NCI-H1694 (cell line): ENCODE measurements at places on chromosomes 4 and X.

GRCh38 chr4:127772769-127773671 lies 9.1 kb upstream of the HSPA4L start:
- no peak for DNase-seq

GRCh38 chr4:159204566-159204965 lies 101.7 kb downstream of the RAPGEF2 start:
- DNase-seq = no peak

DNA sequence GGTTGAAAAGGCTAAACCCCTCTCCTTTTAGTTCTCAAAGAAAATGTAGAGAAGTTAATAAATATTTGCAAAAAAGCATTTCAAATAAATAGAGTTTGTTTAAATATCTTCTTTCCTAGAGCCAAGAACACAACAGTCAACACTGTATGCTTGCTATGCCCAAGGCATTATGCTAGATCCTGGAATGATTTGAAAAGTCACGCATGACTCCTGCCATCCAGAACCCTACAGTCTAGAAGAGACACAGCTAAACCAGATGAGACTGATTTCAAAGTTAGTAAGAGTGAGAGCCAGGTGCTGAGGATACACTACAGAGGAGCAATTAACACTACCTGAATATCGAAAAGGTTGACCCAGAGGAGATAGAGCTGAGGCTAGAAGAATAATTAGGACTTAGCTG lies 205.8 kb downstream of the NWD2 start:
- DNase-seq = no peak

GRCh38 chr4:108142870-108143269 lies 25.9 kb downstream of the LEF1 start:
- no peak for DNase-seq

GRCh38 chr4:168059251-168059650 lies 33.1 kb upstream of the ANXA10 start:
- no peak for DNase-seq

DNA sequence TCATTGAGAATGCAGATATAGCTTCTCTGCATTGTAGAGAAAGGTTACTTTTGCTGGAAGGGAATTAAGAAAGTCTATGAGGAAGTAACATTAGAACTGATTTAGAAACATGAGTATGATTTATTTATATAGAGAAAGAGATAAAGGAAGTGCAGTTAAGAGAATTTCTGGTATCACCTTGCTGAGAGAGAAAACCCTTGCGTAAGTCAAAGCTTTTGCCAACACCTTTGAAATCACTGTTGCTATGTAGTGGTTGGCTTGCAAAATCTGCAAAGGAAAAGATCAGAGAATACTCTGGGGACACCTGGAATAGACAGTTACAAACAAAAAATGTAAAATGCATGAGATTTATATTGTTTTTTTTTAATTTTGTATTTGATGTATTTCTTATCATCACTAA lies 137.3 kb upstream of the RXFP1 start:
- no peak for DNase-seq

DNA sequence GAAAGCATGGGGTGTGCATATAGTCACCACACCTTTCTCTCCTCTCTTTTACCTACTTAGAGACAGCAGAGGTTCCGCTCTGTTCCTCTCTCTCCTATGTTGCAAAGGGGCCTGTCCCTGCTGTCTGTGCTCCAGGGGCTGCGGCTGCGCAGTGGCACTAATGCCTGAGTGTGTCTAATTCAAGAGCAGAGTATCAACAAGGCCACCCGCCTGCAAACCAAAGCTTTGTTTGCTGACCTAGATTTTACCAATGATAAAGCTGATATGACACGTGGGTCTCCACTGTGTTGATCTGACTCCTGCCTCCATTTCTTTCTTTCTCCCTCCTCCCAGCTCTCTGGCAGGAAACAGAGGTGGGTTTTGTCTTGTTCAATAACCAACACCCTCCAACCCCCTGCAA lies 74.9 kb downstream of the NSG1 start:
- DNase-seq = no peak

DNA sequence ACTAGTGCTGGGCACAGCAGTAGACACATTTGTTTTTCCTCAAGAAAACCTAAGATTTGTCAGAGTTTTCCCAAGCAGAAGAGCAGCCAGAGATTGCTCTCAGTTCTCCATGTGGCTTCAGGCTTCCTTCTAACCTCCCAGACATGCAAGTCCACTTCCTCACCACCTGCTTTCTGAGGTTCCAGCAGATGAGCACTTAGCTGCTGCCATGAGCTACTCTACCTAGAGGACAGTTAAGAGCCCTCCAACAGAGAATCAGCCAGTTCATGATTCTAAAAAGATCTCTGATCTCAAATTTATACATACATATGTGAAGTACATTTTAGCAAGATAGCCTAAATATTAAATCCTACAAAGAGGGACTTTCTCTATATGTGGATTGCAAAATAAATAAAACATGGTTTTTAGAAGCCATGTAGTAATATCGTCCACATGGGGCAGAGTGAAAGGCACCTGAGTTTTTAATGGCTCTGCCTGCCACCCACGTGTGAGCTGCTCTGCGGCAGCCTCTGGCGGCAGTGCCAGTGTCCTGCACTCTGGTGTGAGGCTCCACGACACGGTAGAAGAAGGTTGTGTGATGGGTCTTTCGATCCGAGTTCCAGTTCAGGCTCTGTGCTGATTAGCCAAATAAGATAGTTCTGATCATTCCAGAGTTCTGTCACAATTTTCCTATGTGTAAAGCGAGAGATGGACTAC lies 10.3 kb downstream of the CYP4V2 start:
- peak; percentile 1 for DNase-seq

- no peak for DNase-seq
Observed at GRCh38 chr4:98363431-98363830, 102.2 kb downstream of the RAP1GDS1 start.

GRCh38 chr4:146381263-146381872 lies 140.4 kb downstream of the SLC10A7 start:
- DNase-seq = no peak

DNA sequence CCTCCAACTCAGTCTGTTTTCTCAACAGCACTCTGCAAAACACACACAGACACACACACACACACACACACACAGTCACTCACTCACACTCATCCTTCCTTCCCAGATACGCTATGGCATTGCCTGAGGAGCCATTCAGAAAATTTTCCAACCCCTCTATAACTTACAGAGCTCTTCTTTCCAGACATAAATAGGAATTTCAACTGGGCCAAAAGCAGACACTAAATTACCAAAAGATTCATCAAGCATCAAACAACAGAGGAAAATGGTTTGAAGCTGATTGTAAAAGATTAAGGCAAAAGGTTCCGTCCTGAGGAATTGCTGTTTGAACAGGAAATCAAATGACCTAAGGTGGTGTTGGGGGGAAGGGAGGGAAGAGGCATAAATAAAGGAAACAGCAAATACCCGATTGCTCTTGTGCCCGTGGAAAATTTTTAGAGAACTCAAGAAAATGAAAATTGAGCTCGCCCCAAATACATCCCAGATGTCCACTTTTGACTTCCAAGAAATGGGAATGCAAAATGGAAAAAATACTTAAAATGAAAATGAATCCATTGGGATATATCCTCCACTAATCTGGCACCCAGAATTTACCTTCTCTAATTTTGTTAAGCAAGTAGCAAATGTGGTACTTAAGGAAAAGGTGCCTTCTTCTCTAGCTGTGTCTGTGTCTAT lies 183.6 kb downstream of the QDPR start:
- no peak for DNase-seq

DNA sequence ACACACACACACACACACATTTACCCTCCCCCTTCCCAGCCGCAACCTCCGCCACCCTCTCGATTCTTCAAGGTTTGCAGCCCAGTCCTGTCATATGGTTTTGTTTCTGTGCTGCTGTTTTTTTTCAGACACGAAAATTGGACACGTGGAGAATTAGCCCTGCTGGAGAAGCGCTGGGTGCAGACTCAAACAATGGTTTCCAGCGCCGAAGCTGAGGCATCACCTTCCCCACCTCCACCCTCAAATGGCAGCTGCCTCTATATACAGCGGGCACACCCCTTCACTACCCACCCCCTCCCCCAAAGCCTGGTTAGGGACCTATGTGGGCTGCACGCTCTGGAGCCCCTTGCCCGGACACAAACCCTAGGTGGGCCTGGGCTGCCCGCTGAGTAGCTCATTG lies 87.9 kb downstream of the BCOR start:
- no peak for DNase-seq

DNA sequence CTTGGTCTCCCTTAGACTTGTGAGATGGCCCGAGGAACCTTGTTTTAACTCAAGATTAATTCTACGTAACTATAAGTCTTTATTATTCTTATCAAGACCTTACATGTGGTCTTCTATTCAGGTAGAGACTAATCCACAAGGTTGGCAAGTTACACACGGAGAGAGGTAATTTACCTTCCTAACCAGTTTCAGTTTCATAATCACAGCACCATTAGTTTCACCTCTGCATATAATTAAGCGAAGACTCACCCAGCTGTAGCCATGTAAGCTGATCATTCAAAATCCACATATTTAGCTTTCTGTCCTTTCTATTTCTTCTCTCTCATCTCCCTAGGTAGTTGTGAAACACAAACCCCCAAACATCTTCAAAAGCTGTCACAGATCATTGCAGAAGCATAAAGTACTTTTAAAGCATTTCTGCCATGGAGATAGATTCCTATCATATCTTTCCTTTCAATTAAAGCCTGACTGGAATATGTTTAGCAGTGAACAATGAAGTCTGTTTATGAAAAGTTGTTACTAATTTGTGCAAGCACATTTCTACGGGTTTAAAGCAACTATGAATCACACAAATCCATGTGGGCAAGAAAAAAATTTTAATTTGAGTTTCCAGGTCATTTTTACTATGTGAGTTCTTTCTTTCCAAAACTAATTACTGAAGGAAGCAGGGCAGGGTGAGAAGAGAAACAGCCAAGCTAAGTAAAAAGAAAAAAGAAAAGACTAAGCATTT lies 78.5 kb downstream of the BTC start:
- no peak for DNase-seq

- no peak for DNase-seq
Observed at GRCh38 chrX:96147681-96148080, 537.0 kb upstream of the DIAPH2 start.

DNA sequence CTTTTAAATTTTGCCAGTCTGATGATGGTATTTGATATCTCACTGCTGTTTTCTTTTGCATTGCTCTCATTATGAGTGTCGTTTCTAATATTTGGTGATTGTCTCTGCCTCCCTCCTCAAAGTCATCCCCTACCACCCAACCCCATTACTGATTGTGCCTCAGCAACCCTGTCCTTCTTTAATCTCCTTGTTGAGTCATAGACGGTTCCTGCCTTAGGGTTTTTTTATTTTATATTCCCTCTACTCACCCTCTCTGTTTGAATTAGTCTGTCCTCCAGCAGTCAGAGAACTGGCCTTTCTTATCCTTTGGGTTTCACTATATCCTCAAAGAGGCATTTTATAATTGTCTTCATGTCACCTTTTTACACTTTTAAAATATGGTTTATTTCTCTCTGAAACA lies 409.3 kb upstream of the CPEB2 start:
- no peak for DNase-seq

DNA sequence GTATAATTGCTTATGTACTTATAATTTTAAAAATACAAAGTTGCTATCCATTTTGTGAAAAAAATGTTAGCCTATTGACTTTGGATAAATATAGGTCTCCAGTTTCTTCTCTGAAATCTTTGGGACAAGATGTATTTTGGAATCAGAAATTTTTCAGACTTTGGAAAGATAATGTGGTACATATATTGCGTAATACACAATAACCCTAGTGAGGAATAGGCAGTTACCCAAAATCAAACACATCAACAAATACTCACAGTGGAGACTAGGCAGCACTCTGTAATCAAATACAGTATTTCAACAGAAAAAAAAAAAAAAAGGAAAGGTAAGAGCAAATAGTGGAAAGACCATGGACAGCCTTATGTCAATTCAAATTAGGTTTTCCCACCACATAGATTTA lies 796.8 kb downstream of the ADGRL3 start:
- DNase-seq = no peak

DNA sequence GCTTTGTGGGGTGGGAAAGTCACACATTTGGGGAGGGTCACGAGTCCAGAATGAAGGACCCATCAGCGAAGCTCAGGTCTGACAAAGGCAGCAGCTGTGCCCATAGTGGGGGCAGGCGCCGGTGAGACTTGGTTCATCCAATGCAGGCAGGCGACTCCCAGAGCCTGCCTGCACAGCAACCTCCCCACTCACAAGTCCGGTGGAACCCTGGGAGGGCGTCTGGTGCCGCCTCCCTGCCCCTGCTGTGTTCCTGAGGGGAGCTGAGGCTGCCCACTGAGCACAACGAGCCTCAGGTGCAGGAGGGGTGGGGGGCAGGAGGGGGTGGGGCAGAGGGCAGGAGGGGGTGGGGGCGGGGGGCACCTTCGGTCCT lies 13.7 kb downstream of the LRPAP1 start:
- DNase-seq = no peak

GRCh38 chr4:99485212-99485611 lies 25.6 kb upstream of the C4orf17 start:
- DNase-seq = no peak

DNA sequence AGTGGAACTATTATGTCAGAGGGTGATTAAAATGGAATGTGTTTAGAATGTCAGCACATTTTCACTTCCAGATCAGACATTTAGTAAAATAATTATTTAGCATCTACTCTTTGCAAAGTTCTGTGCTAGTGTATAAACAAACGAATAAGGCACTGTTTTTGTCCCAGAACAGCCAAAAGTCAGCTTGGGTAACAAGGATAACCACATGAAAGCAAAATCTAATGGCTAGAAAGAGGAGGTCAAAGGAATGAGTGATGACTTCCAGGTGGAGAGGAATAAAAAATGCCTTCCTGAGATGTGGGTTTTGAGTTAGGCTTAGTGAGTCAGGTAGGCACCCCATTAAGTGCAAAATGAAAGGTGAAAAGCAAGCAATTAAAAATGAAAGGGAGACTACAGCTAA lies 112.6 kb downstream of the ATP10D start:
- no peak for DNase-seq

DNA sequence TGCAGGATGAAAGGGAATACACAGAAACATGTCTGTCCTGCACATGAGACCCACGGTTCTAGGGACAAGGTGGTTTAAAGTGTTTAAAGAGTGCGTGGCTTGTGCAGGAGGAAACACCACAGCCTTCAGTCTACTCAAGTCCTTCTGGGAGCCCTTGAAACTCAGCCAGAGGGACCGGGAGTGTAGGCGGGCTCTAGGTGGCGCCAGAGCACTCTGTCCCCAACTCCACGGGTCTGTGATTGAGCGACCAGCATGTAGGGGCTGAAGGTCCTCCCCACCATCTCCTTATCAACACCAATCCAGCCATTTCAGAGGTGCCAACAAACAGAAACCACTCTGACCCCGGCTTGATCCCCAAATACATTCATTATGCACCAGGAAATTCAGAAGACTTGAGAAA lies 82.0 kb upstream of the CLDN34 start:
- DNase-seq = peak; percentile 24

DNA sequence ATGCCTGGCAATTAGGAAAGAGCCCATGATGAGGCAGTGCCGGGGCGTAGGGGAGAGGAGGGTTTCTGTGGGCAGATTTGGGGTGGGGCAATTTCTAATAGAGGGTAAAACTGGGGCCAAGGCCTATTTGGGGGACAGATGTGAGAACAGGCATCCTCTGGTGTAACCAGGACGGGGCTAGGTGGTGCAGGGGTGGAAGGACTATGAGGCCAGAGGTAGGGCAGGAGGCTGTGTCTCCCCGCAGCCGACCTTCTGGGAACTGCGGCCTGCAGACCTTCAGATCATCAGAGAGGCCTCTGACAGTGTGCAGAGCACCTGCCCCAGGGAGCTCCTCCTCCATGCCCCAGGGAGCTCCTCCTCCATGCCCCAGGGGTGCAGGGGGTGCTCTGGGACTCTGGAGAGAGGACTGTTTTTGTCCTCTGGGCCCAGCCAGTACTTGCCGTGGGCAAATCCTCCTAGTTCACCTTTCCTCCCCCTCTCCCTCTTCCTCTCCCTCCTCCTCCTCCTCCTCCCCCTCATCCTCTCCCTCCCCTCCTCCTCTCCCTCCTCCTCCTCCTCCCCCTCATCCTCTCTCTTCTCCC lies 101.9 kb downstream of the SORCS2 start:
- DNase-seq = no peak
